Thyroid gland (tissue), 4 donors: ENCODE measurements at places on chromosomes 2 and 18. TPM values are rescaled to one million over a fixed set of nuclear protein-coding genes. Genes with fewer than 3 reads are reported as not detected.

GRCh38 chr2:168710754-168711467, 91.5 kb upstream of the NOSTRIN start:
- H3K27me3 ChIP-seq: no peaks in the 10 kb centered on the region
- no peak overlapping the region for H3K4me3 ChIP-seq
- no peaks in the 10 kb centered on the region for H3K4me1 ChIP-seq
- no peaks in the 10 kb centered on the region for H3K36me3 ChIP-seq
- no peak overlapping the region for H3K27ac ChIP-seq

DNA sequence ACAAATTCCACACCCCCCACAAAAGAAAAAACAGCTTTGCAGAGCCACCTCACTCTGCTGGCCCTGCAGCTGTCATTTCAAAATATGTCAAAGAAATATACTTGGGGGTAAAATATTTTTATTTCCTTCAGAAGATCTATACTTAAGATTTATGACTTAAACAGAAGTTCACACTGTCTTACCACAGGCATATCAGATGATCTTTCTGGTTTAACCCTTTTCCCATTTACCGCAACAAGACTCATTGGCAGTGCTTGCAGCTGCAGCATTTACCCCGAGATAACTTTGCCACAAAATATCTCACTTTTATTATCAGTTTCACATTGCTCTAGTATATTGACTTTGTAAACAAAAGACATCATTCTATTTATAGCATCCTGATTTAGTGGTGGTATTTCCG, 21.6 kb upstream of the SLC35G4 start:
- H3K36me3 ChIP-seq: no peaks in the 10 kb centered on the region
- H3K27ac ChIP-seq: no peak overlapping the region
- DNase-seq: no peak

DNA sequence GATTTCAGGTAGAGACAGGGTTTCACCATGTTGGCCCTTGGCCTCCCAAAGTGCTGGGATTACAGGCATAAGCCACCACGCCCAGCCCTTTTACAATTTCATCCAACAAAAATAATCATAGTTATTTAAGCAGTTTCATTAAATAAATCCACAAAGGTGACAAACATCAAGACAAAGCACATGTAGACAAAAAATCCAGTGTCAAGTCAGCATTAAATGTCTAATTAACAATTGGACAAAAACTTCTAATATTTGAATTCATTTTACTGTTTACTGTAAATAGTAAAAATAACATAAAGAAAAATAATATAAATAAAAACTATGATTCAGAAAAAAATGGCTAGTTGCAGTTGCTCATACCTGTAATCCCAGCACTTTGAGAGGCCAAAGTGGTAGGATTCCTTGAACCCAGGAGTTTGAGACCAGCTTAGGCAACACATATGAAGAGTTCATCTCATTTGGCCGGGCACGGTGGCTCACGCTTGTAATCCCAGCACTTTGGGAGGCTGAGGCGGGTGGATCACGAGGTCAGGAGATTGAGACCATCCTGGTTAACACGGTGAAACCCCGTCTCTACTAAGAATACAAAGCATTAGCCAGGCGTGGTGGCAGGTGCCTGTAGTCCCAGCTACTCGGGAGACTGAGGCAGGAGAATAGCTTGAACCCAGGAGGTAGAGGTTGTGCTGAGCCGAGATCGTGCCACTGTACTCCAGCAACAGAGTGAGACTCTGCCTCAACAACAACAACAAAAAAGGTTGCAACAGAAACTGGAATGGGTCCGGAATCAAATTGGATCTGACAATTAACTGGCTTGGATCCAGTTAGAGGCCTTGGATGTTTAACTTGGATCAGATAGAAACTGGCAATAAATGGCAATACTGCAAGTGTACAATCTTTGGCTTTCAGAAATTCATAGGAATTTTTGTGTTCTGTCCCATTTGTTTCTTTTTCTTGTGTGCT, 56.9 kb upstream of the MAT2A start:
- H3K36me3 ChIP-seq: no peaks in the 10 kb centered on the region
- H3K27me3 ChIP-seq: no peaks in the 10 kb centered on the region
- DNase-seq: no peak
- no peaks in the 10 kb centered on the region for H3K4me1 ChIP-seq

DNA sequence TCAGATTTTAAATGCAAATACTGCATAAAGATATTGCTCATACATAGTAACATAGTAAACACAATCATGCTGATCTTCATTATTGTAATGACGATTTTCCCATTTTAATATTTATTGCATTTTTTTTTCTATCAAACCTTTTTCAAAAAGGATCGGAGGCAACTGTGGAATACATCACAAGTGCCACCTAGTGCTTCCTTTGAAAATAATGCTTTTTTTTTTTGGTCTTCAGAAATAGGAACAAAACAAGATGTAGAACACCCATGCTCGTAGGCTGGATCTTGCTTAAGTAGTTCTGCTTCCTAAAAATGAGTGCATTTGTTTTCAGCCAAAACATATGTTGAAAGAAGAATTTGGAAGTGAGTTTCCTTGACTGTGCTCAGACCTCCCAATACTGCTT, 35.7 kb upstream of the GPR155 start:
- DNase-seq: no peak
- no peaks in the 10 kb centered on the region for H3K36me3 ChIP-seq
- H3K27me3 ChIP-seq: no peaks in the 10 kb centered on the region
- no peak overlapping the region for H3K27ac ChIP-seq

GRCh38 chr18:11115276-11115675, 34.1 kb downstream of the PIEZO2 start:
- H3K27me3 ChIP-seq: no peaks in the 10 kb centered on the region
- H3K4me3 ChIP-seq: no peak overlapping the region
- DNase-seq: no peak
- no peaks in the 10 kb centered on the region for H3K36me3 ChIP-seq
- no peak overlapping the region for H3K27ac ChIP-seq
- no peaks in the 10 kb centered on the region for H3K4me1 ChIP-seq

DNA sequence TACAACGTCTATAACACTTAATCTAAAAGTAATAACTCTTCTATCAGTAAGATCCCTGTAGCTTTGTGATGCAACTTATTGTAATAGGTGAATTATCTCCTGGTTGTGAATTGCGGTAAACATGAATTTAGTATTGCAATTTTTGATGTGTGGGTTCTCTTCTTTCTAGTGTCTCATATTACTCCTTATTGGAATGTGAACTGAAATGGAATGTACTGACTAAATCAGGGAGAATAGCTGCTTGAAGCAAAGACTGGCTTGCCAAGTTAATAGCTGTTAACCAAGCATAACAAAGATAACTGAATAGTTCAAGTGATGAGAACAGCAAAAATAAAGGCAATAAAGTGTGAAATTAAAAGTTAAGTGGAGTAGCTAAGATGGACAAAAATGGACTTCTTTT, 60.5 kb upstream of the TFPI start:
- no peak for DNase-seq
- no peaks in the 10 kb centered on the region for H3K36me3 ChIP-seq
- H3K27ac ChIP-seq: no peak overlapping the region
- no peaks in the 10 kb centered on the region for H3K27me3 ChIP-seq

DNA sequence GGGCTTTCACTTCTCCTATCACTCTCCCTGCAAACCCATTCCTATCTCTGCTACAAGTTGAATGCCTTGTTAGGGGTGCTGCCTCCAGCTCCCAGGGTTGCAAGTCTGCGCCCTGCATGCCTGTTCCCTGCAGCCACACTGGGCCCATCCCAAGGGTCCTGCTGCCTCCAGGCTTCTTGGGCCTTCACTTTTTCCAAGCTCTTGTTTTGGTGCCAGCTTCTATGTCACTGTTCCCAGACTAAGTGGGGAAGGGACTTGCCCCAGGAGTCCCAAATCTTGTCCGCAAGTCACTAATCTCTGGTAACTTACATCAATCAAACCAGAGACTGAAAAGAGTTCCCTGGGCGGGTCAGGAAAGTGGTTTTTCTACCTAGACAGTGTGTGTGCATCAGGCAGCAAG, 65.4 kb downstream of the ZCCHC2 start:
- no peaks in the 10 kb centered on the region for H3K36me3 ChIP-seq
- H3K4me3 ChIP-seq: no peak overlapping the region
- no peak for DNase-seq
- H3K27ac ChIP-seq: no peak overlapping the region
- peaks cover 3% of the 10 kb centered on the region for H3K4me1 ChIP-seq
- H3K27me3 ChIP-seq: no peaks in the 10 kb centered on the region

DNA sequence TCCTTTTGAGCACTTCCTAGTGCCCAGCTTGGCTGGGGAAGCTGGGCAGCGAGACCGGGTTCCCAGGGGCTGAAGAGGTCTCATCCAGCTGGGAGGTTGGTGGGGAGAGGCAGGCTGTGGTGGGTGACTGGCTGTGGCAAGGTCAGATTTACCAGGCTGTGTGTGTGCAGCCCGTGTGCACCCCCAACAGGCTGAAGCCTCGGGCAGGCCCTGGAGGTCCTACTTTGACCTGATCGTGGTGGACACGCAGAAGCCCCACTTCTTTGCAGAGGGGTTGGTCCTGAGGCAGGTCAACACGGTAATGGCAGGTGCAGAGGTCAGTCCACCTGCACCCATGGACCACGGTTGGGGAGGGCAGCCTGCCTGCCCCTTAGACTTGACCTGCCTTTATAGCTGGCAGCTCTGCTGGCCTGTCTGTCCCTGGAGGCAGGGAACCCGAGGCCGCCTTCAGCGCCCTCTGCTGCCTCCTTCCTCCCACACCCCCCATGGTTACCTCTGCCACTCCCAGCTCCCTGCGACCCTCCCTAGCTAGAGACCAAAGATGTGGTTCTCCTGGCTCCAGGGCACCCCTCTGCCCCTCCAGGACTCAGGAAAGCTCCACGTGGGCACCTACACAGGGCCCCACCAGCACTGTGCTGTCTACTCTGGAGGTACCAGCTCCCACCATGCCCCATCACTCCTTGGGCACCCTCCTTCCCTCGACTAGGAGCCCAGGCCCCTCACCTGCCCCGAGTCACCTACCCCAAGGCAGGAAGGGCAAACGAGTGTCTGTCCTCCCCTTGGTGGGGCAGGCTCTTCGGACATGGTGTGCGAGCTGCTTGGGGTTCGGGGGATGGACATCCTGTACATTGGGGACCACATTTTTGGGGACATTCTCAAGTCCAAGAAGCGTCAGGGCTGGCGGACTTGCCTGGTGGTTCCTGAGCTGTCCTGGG, 4.0 kb downstream of the NT5DC4 start:
- no peak overlapping the region for H3K4me3 ChIP-seq
- no peaks in the 10 kb centered on the region for H3K4me1 ChIP-seq
- no peak overlapping the region for H3K27ac ChIP-seq
- no peaks in the 10 kb centered on the region for H3K27me3 ChIP-seq

DNA sequence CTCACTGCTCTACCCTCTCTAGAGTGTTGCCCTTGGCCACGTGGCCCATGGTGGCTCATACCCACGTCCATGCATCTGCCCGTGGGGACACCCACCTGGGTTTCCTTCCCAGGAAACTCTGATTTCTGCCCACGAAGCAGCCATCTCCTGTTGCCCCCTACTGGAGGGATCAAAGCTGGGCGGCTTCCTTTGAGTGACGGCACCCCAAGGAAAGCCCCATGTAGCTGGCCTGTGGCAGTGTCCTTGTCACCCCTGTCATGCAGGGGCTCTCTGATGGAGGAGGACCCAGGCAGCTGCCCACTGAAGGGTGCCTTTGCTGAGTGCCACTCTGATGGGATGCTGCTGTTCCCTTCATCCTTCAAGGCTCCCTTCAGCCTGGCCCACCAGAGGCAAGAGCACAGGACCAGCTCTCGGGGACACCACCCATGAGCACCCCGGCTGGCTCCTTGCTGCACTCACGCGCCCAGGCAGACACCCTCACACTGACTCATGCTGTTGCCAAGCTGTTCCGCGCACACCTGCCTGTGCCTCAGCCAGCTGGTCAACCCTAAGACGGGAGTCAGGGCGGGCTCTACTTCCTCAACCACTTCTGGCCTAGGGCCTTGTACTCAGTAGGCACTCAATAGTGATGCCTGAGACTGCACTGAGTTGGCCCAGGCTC, 101.1 kb downstream of the CTIF start:
- no peak overlapping the region for H3K27ac ChIP-seq
- no peaks in the 10 kb centered on the region for H3K36me3 ChIP-seq
- H3K4me1 ChIP-seq: peaks cover 12% of the 10 kb centered on the region

- no peak for DNase-seq
- H3K4me3 ChIP-seq: no peak overlapping the region
- no peaks in the 10 kb centered on the region for H3K27me3 ChIP-seq
- H3K4me1 ChIP-seq: no peaks in the 10 kb centered on the region
- no peaks in the 10 kb centered on the region for H3K36me3 ChIP-seq
- no peak overlapping the region for H3K27ac ChIP-seq
Measured at GRCh38 chr18:57051657-57052044, 95.2 kb upstream of the BOD1L2 start.

GRCh38 chr18:53698907-53699306, 525.6 kb downstream of the MBD2 start:
- H3K4me1 ChIP-seq: no peaks in the 10 kb centered on the region
- no peaks in the 10 kb centered on the region for H3K36me3 ChIP-seq
- DNase-seq: no peak
- no peaks in the 10 kb centered on the region for H3K27me3 ChIP-seq
- H3K27ac ChIP-seq: no peak overlapping the region

GRCh38 chr2:141710589-141711239, 420.1 kb downstream of the LRP1B start:
- H3K36me3 ChIP-seq: no peaks in the 10 kb centered on the region
- peaks cover 19% of the 10 kb centered on the region for H3K4me1 ChIP-seq
- H3K27me3 ChIP-seq: no peaks in the 10 kb centered on the region
- no peak for DNase-seq
- no peak overlapping the region for H3K4me3 ChIP-seq

DNA sequence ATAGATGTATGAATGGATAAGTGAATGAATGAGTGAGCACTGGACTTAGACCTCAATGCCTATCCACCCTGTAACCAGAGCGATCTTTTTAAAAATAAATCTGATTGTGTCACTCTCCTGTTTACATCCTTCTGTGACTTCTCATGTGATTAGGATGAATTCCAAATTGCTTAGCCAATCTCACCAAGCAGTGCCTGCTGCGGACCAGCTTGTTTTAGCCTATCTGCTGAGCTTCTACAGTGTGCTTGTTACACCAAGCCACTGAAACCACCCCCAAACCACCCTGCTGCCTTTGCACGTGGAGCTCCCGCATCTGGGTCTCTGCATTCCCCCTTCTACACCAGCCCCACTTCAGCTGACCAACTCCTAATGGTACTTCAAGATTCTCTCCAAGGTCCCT, 265.4 kb downstream of the EN1 start:
- no peaks in the 10 kb centered on the region for H3K4me1 ChIP-seq
- no peak for DNase-seq
- H3K4me3 ChIP-seq: no peak overlapping the region
- no peaks in the 10 kb centered on the region for H3K27me3 ChIP-seq
- no peak overlapping the region for H3K27ac ChIP-seq

- H3K27me3 ChIP-seq: no peaks in the 10 kb centered on the region
- H3K36me3 ChIP-seq: no peaks in the 10 kb centered on the region
- no peak for DNase-seq
- H3K4me1 ChIP-seq: peaks cover 12% of the 10 kb centered on the region
- H3K27ac ChIP-seq: no peak overlapping the region
Measured at GRCh38 chr2:138515092-138515491, 13.5 kb downstream of the SPOPL start.

Gene XDH
- total RNA-seq: 1.9 TPM

Gene DPP10
- total RNA-seq: not detected

Gene EHD3
- total RNA-seq: 4.2 TPM

Gene NEU2
- not detected for total RNA-seq

Gene PPP1R7
- total RNA-seq: 73.6 TPM
